ENCODE measurements at places on chromosomes 7 and 10.

DNA sequence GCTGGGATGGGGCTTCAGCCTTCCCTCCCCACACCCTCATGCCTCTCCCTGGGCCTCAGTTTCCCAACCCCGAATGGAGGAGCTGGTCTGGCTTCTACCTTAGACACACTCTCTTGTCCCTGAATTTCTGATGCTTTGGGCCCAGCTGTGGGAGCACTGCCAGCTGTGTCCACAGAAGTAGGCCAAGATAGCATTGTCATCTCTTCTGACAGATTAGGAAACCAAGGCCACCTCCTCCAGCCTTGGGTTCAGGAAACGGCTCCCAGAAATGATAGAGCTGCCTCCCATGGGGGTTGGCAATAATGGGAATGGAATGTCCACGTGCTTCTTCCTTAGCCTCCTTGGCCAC lies 1.3 kb downstream of the PPIF start:
- no peak for DNase-seq

DNA sequence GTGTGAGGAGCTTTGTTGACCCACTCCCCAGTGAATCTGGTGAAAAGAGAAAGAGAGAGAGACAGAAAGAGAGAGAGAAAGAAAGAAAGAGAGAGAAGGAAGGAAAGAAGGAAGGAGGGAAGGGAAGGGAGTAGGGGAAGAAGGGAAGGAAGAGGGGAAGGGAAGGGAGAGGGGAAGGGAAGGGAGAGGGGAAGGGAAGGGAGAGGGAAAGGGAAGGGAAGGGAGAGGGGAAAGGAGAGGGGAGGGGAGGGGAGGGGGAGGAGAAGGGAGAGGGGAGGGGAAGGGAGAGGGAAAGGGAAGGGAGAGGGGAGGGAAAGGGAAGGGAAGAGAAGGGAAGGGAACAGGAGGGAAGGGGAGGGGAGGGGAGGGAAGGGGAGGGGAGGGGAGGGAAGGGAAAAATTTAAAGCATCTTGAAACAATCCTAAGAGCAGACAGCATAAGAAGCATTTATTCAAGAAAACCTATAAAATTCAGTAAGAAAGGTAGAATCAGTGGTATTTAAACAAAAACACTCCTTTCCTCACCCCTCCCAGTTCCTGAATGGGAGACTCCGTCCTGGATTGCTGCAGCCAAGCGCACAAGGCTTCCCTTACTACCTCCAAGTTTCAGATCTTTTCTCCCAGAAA lies 846.2 kb upstream of the POM121L12 start:
- no peak for DNase-seq

GRCh38 chr10:70879207-70879606 lies 9.2 kb downstream of the PCBD1 start:
- DNase-seq: no peak

GRCh38 chr10:28800144-28800543 lies 122.8 kb downstream of the BAMBI start:
- DNase-seq: no peak

DNA sequence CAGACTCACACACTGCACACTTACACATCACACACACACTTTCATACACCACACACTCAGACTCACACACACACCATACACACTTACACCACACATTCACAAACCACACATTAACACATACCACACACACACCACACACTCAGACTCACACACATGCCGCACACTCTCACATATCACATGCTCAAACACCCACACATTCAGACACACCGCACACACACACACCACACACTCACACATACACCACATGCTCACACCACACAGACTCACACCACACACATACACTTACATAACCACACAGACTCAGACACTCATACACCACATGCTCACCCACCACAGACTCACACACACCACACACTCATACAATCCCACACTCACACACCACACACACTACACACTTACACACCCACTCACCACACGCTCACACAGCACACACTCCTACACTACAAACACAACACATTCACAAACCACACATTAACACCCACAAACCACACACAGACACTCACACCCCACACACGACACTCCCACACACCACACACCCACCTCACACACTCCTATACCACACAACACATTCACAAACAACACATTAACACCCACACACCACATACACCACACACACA lies 125.4 kb downstream of the EVX1 start:
- DNase-seq: no peak

- DNase-seq: no peak
Measured at GRCh38 chr7:51154201-51154600, 162.4 kb downstream of the COBL start.

GRCh38 chr7:11436316-11436715 lies 395.7 kb downstream of the THSD7A start:
- DNase-seq: no peak

GRCh38 chr10:49271346-49271745 lies 27.6 kb upstream of the C10orf71 start:
- DNase-seq: no peak

DNA sequence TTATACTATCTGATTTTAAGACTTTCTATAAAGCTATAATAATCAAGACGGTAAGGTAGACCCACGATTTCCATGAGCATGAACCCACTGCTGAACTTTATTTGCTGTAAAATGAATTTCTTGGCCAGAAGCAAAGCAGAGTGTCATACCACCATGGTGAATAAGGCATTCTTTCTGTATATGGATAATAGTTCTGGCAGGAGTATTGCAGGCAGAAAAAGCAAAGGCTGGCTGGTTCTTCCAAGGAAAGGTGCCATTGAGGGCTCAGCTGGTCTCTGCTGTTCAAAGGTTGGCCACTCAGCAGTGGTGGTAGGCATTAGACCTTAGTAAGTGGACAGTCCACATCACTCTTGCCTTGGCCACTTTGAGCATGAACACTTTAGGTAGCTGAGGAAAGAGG lies 104.1 kb upstream of the KCNMA1 start:
- no peak for DNase-seq

- DNase-seq: peak; percentile 46
Measured at GRCh38 chr10:48466611-48467240, 138.1 kb downstream of the ARHGAP22 start.

- no peak for DNase-seq
Measured at GRCh38 chr7:100620804-100621203, 8.5 kb downstream of the MOSPD3 start.
